ENCODE measurements at places on chromosomes 13 and 19.

DNA sequence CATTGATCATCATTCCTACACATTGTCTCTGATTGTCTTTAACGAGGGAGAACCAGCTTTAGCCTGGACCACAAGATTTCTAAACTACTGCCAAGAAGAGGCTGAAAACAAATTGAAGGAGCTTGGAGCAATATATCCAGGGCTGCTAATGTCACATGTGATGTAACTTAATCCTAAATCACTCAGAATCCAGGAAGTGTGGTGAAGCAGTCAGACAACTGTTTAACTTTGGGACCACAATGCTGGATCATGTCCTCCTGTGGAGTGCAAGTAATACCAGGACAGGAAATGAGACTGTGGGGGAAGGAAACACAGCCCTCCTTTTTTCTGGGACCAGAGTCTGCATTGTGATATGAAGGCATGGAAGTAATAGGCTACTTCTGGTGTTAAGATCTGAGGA lies 430.2 kb downstream of the KCTD12 start:
- no peak for ATAC-seq

- ATAC-seq, result no peak
Measured at GRCh38 chr19:15274477-15274876, 42.2 kb upstream of the EPHX3 start.

- no peak for ATAC-seq
Measured at GRCh38 chr13:95603887-95604555, 40.5 kb downstream of the DZIP1 start.

DNA sequence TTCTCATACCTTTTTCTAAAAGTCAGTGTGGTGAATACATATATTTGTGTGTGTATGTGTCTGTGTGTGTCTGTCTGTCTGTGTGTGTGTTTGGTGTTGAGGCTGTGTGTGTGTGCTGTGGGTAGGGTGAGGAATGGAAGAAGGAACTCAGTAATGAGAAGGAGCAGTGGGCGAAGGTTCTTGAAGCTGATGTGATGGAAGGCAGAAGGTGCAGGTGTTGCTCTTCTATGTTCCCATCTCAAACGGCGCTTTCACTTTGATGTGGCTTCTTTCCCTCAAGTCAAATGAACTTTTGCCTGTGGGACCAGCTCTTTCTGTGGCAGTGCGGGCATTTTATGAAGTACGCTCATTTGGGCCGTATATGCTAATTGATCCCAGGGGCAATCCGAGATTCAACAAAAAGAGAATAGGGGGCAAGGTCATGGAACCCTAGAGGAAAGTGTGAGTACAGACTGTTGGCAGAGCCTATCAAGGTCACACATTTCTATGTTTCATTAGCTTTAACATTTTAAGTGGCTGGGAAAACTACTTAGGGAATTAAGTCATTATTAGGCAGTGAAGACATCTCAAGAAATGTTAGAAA lies 15.2 kb downstream of the BIVM start:
- no peak for ATAC-seq

DNA sequence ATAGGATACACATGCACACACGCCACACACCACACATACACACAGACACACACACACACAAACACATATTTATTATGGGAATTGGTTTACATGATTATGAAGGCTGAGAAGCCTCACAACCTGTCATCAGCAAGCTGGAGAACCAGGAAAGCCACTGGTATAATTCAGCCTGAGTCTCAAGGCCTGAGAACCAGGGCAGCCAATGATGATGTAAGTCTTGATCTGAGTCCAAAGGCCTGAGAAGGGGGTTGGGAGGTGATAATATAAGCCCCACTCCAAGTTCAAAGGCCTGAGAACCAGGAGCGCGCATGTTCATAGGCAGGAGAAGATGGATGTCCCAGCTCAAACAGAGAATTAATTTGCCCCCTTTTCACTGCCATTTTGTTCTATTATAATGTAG lies 18.7 kb upstream of the SOX21 start:
- ATAC-seq, result no peak

- no peak for ATAC-seq
Measured at GRCh38 chr19:35309481-35310279, 17.7 kb downstream of the MAG start.

DNA sequence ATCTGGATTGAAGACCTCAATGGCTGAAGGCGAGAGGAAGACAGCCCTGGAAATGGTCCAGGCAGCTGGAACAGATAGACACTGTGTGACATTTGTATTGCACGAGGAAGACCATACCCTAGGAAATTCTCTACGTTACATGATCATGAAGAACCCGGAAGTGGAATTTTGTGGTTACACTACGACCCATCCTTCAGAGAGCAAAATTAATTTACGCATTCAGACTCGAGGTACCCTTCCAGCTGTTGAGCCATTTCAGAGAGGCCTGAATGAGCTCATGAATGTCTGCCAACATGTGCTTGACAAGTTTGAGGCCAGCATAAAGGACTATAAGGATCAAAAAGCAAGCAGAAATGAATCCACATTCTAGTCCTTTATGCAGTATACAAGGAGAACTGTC lies 1.2 kb downstream of the POLR1D start:
- no peak for ATAC-seq

- no peak for ATAC-seq
Measured at GRCh38 chr13:97658556-97658955, 224.6 kb downstream of the RAP2A start.

DNA sequence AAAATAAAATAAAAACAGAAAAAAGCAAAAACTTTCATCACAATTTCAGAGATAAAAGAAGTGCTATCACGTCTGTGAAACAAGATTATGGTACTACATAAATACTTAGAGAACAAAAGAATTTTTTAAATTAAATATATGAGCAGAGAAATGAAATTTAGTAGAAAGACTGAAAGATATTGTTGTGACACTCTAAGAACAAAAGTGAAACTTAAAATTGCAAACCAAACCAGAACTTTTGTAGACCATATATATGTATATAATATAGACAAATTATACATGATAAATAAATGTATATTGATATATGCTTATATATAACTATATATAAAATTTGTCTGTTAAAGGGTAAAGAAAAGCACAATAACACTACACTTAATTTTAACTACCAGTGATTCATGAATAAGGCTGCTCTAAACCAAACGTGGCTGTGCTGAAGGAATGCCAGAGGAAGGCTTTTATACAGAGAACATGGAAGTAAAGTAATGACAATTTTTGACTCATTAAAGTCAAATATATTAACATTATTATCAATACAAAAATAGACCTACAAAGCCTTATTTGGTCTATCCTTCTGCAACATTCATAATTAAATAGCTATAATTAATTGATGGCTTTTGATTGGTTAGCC lies 1516.7 kb upstream of the PCDH20 start:
- ATAC-seq, result no peak

GRCh38 chr13:106915146-106915545 lies 347.2 kb upstream of the ARGLU1 start:
- no peak for ATAC-seq

- ATAC-seq, result no peak
Measured at GRCh38 chr13:101594936-101595335, 142.5 kb downstream of the ITGBL1 start.

DNA sequence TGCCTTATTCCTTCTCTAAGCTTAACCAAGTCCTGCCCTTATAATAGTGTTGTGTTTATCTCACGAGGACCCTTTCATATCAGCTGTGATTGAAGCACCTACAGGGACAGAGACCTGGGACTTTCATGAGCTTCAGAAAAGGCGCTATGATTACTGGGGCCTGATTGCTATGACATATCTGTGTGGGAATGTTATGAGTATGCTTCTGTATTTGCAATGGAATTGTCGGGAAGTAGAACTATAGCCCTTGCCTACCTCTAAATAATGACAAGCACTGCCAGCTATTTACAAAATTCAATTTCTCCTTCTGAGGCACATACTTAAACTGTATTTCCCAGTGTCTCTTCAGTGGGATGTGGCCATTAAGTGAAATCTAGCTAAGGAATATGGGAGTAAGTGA lies 191.5 kb downstream of the LHFPL6 start:
- no peak for ATAC-seq

DNA sequence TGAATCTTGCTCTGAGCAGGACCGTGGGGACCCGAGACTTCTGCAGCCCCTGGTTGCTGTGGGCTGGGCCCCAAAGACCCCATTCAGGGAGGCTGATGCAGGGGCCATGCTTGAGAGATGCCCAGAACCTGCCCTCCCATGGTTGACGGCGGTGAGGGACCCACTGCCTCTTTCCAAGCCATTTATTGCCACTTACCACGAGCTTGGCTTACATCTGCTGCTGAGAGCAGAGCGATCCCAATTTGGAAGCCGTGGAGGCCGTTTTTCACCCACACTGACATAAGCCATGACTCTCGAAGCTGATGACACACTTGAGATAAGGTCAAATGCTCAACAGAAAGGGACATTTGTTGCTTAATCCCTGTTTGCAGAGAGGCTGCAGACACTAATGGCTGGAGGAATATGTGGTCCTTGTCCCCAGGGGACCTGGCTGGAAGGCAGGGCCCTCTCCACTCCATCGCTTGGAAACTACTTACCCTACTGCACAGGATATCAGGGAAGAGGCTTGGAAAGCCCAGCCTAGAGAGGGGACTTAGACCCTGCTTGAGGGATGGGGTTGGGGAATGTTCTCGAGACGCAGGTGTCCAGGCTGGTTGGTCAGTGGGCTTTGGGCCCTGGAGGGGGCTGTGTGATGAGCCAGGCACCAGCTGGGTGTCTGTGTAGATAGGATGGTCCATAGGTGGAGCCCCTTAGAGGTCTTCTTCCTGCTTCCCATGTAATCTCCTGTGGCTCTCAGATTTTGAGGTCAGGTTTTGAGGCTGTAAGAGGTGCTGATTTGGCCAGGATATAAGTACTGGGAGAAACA lies 15.3 kb downstream of the ZNF536 start:
- ATAC-seq, result no peak

GRCh38 chr13:32616883-32617511 lies 30.7 kb downstream of the PDS5B start:
- ATAC-seq, result no peak

GRCh38 chr13:73578251-73578875 lies 519.6 kb downstream of the KLF5 start:
- ATAC-seq, result no peak

GRCh38 chr13:105684216-105684615 lies 851.2 kb downstream of the EFNB2 start:
- no peak for ATAC-seq

DNA sequence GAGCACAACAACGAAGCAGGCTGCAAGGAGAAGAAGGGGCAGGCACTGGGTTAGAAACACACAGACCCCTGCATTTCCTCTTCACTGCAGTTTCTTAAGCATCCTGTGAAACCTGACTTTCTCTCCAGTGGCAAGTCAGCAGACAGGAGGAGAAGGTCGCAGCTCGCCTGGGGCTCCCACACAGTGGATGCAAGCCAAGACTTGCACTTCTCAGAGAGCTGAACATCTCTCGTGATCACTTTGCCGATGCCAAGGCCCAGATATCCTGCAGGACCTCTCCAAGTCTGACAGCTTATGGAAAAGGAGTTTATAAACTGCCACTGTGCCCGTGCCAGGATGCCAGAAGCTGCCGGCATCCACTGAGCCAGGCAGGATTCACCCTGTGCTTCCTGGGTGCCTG lies 18.4 kb downstream of the TMEM272 start:
- ATAC-seq, result no peak

- ATAC-seq, result no peak
Measured at GRCh38 chr13:46355088-46355468, 32.0 kb downstream of the RUBCNL start.

DNA sequence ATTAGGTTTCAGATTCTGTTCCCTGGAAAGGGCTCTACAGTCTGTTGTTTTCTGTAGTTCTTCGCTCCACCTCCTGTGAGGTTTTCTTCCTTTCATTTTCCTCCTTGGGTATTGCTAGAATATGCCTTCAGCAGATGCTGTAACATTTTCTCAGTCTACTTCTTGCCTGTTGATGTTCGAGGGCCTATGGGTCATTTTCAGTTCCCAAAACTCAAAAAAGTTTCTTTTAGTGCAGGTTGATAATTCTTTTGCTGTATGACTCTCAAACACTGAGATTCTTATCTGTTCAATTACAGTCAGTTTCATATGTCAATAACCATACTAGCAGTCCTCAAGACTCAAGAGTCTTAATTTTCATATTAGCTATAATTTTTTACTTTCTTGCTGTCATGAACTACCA lies 268.3 kb downstream of the RFC3 start:
- no peak for ATAC-seq

GRCh38 chr13:98223741-98224140 lies 46.7 kb upstream of the RNF113B start:
- no peak for ATAC-seq

- ATAC-seq, result no peak
Measured at GRCh38 chr13:68428292-68428691, 1198.2 kb upstream of the PCDH9 start.

DNA sequence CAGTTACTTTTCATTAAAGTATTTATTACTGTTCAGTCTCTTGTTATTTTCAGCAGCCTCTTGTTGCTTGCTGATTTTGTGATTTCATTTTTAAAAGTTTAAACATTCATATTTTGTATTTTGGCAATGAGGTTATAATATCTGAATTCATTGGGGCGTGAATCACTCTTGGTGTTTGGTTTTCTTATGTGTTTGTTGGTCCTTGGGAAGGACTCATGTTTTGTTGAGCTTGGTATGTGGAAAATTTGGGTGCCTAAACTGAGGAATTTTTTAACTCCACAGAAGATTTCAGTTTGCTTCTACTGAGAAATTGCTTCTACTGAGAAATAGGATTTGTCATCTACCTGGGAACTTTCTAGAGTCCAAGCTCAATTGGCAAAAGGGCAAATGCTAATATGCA lies 38.2 kb downstream of the PDS5B start:
- no peak for ATAC-seq

GRCh38 chr19:5953030-5953589 lies 24.8 kb downstream of the RANBP3 start:
- no peak for ATAC-seq

DNA sequence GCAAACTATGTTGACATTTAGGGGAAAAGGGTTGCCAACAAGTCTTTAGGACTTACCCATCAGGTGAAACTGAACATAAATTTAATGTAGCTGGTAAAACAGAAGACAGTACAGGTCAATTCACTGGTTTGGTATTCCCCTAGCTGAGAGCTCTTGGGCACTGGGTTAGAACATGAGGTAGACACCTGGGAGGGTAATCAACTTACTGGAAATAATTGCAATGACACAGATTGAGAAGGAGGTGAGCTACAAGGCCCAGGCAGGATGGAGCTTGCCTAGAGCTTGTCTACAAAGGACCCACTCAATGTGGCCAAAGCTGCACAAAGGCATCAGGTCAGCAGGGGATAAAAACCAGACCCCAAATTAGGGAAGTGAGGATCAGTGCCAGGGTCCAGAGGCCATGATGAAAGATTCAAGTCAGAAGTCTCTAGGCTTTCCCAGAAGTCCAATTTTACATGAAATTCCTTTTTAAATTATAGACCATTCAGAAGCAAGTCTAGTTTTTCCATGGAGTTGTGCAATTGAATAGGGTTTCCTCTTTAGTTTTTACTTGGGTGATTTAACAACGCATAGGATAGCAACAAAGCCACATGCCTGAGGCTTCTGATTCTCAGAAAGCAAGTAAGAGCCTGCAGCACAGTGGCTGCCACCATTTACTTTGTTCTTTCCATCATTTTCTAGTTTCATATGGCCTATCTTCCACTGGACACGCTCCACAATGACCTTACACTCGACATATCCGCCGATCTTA lies 194.0 kb downstream of the NDFIP2 start:
- no peak for ATAC-seq

GRCh38 chr19:1833540-1833939 lies 14.7 kb downstream of the REXO1 start:
- no peak for ATAC-seq

GRCh38 chr13:58706421-58706820 lies 1074.9 kb downstream of the PCDH17 start:
- ATAC-seq, result no peak

- ATAC-seq, result no peak
Measured at GRCh38 chr19:18815673-18816072, 16.1 kb upstream of the UPF1 start.
